GM04503 (cell line): ENCODE measurements at places on chromosomes 16 and 17.

DNA sequence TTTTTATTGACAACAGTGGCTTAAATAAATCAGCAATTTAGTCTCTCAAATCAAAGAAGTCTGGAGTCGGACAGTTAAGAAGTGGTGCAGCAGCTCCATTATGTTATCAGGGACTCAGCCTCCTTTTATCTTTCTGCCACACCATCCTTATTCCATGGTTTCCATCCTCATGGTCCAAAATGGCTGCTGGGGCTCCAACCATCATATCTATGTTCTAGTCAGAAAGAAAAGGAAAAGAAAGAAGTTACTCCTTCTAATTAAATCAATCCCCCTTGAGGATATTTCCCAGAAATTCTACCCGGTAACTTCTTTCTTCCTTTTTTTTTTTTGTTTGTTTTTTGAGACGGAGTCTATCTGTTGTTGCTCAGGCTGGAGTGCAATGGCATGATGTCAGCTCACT is 109.5 kb downstream of the HS3ST2 start:
- no peak for DNase-seq

GRCh38 chr16:23786964-23787561 is 32.2 kb downstream of the CHP2 start:
- no peak for DNase-seq

DNA sequence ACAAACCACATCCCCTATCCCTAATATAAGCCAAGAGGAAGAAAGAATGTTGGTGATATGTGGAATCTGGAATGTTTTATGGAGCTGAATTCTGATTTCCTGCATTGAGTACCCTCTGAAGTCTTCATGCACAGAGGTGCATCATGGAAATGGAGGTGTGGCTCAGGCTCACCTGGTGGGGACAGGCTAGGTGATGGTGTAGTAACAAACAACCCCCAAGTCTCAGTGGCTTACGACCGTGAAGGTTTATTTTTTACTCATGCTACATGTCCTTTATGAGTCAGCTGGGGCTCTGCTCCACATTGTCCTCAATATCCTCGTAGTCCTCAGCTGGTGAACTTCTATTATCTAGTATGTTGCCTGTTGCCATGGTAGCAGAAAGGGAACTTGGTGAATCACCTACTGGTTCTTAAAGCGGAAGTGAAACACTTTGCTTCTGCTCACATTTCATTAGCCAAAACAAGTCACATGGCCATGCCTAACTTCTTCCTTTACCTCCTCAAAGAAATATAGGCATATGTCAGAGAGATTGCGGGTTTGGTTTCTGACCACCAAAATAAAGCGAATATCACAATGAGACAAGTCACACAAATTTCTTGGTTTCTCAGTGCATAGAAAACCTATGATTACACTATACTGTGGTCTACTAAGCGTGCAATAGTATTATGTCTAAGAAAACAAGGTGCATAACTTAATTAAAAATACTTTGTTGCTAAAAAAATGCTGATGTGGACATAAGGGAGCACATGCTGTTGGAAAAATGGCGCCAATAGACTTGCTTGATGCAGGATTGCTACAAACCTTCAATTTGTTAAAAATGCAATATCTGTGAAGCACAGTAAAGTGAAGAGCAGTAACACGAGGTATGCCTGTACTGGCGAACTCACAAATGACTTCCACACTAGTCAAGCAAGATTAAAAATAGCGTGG is at the start of gene PMFBP1:
Gene PMFBP1, minus strand, starts transcription at position 51 of the 930 bp plus-strand sequence. CDS start 947 bp downstream, outside the sequence.
- DNase-seq, result peak; percentile 60

GRCh38 chr16:12195296-12195695 is 218.8 kb downstream of the SNX29 start:
- no peak for DNase-seq

DNA sequence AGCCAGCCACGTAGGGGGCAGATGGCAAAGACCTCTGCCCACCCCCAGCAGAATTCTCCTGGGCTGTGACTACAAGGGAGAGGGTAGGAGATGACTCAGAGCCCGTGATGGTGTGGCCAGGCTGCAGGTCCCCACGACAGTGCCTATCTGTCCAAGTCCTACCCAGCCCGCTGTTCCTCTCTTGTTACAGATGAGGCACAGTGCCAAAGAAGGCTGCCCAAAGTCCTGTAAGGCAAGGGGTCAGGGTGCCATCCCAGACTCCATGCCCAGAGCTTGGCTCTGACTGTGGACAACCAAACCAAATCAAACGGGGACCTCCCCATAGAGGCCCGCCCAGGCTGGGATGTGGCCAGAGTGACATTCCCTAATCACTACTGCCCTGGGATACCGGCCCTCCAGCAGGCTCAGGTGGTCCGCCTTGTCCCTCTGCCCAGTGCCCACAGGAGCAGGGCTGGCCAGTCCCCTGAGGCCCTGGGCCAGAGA is 12.6 kb upstream of the BCAR1 start:
- DNase-seq, result no peak

GRCh38 chr17:79966681-79967080 is 69.0 kb downstream of the TBC1D16 start:
- no peak for DNase-seq

- DNase-seq, result no peak
These were observed 129.0 kb upstream of the CIBAR2 start for GRCh38 chr16:85240982-85241924.

GRCh38 chr17:49548051-49548505 is 27.6 kb upstream of the NXPH3 start:
- no peak for DNase-seq

- DNase-seq, result no peak
These were observed 30.3 kb downstream of the LYRM9 start for GRCh38 chr17:27862840-27863239.

GRCh38 chr17:21035406-21035805 is 7.4 kb downstream of the USP22 start:
- DNase-seq, result no peak

DNA sequence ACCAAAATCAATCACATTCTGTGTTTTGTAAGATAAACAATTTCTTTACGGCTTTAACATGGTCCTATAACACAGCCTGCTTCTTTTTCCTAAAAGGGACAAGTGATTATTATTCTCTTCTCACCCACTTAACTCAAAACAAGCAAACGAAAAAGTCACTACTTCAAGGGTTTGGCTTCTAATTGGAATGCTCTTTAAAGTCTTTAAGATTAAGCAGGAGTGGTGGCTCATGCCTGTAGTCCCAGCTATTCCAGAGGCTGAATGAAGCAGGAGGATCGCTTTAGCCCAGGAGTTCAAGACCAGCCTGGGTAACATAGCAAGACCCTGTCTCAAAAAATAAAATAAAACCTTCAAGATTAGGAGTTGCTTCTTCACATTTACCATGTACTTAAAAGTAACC is 66.6 kb upstream of the CNEP1R1 start:
- DNase-seq, result no peak

GRCh38 chr17:2683912-2684311 is 27.7 kb downstream of the CLUH start:
- no peak for DNase-seq

- DNase-seq, result no peak
These were observed 395.7 kb upstream of the ASIC2 start for GRCh38 chr17:33688771-33689170.

DNA sequence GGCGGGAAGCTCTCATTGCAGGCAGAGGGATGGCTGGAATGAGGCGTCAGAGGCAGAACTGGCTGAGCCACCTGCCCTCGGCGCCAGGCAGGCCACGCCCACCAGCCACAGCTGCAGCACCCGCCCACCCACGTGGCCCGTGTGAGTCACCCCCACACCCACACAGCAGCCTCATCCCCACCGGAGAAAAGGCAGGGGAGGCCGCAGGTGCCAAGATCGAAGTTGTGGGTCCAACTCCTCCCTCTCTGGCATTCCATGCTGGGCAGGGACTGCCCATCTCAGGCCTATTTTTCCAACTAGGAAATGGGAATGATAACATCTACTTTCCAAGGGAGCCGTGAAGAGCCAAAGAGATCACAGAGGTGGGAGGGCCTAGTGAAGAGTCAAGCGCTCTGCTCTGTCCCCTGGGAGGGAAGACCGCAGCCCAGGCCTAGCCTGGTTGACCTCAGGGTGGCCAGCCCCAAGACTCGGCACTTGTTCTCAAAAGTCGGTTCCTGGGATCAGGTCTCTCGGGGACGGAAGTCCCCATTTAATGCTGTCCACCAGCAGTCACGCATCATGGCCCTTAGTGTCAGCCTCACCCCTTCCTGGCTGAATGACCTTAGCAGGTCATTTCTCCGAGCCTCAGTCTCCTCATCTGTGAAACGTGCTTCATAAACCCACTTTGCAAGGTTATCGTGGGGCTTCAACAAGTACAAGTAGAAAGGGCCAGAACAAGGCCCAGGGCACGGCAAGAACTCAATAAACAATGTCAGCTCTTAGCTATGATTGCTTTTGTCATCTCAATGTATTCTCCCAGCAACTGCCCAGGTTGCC is at the start of gene TRPV3:
Gene TRPV3, minus strand, starts transcription at position 45 of the 816 bp plus-strand sequence. CDS start 2,962 bp downstream, outside the sequence.
- DNase-seq, result no peak

DNA sequence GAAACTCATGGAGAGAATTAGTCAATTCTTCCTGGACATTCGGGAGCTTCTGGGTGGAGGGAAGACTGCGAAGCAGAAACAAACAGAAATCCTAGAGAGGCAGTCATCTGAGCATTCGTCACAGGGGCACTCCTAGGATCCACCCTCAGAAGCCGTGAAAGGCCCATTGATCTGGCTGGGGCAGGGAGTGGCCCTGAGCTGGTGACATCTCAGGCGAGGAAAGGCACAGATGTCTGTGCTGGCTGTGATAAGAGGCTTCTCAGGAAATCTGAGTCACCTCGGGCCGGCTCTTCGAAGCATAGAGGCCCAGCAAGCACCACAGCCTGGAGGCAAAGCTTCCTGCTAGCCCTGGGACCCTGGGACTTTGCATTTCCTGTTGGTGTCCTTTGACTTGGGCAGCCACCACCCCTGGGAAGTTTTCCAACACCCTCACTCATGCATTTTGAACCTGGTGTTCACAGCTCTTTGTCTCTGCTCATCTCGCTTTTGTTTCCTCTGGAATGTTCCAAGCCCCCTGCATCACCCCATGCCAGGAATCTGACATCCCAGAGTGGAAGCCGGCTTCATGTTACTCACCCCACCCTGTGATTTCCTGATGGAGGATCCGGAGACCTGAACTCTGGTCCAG is 23.3 kb upstream of the CDRT4 start:
- peak; percentile 58 for DNase-seq

GRCh38 chr17:57138956-57139576 is 54.0 kb downstream of the AKAP1 start:
- DNase-seq, result no peak

DNA sequence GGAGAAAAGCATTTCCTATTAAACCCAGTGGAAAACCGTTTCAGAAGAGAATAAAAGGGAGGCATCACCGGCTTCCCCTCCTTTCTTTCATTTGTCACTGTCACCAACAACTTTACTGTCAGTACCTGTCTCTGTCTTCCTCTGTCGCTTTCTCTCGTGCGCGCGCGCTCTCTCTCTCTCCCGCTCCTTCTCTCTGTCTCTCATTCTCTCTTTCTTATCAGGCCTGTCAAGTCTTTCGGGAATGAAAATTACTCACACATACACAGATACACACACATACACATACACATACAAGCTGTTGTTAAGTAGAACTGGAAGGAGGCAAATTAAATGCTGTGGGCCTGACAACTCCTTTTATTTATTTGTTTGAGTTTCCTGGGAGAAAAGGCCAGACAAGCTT is 17.6 kb downstream of the MYOCD start:
- DNase-seq, result no peak

GRCh38 chr16:84053237-84053636 is 10.6 kb upstream of the SLC38A8 start:
- DNase-seq, result no peak

GRCh38 chr17:77636835-77637817 is 321.4 kb upstream of the TNRC6C start:
- no peak for DNase-seq

- no peak for DNase-seq
These were observed 1.6 kb downstream of the ZNF598 start for GRCh38 chr16:2008009-2008526.

GRCh38 chr16:13441675-13442074 is 478.3 kb upstream of the ERCC4 start:
- no peak for DNase-seq

GRCh38 chr17:75640556-75641119 is 7.4 kb downstream of the SMIM5 start:
- no peak for DNase-seq

DNA sequence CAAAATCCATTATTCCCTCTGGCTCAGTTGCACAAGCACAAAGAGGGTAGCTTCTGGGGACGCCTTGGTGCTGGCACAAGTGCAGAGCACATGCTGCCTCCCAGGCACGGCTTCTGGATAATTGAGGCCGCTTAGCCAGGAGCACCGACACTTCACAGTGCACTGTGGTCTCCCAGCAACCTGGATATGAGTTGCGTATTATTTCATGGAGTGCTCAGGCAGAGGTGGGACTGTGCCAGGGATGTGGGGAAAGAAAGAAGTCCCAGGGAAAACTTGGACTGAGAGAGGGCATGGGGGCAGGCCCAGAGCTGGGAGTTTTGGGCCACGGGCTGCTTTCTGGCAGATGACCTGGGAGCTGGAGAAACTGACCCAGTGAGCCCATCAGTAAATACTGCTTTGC is 37.5 kb downstream of the MPRIP start:
- DNase-seq, result no peak

DNA sequence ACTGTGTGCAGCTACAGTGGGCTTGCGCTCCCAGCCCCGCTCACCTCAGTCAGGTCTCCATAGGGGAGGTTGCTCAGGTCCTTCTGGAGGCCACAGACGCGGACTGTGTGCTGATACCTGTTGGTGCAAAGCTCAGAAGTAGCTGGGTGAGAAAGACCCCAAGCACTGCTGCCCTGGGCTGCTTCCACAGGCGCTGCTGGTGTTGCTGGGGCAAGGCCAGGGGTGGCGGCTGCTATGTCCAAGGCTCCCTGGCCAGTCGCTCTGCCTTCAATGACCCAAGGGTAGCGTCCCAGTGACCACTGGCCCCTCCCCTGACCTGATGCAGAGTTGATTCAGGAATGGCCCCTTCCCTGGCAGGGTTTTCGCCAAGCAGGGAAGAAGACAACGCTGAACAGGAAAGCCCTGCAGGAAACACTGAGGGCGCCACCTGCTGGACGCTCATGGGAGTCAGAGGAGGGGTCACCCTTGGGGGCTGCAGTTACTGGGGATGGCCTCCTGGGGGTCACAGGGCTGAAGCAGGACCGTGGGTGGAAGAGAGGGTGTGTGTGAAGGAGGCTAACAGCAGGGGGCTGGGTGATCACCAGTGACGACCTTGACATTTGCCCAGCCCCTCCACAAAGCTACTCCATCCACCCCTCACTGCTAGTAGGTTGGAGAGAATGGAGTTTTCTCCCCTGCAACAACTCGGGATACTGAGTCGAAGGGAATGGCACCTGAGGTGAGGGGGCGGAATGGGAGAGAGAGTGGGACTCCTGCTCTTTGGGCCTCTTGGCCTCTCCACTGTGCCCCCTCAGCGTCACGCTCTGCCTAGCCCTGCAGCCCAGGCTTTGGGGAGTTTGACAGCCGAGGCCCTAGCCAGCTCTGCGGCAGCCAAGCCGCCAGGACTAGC is 38.3 kb downstream of the ABCC12 start:
- DNase-seq, result no peak
